Activated CD8-positive, alpha-beta memory T cell treated with anti-CD3 and anti-CD28 coated beads for 36 hours (primary cell): ENCODE measurements at places on chromosomes 3 and 15. TPM values are rescaled to one million over a fixed set of nuclear protein-coding genes. Genes with fewer than 3 reads are reported as not detected.

DUOXA2 gene
- total RNA-seq: not detected

DNAJA4 gene
- 38.8 TPM for total RNA-seq

CTXN2 gene
- total RNA-seq: not detected

FBXO40 gene
- not detected for total RNA-seq

CCR8 gene
- 2.5 TPM for total RNA-seq

CRBN gene
- 35.2 TPM for total RNA-seq

LRRC28 gene
- total RNA-seq: 17.6 TPM

CAV3 gene
- not detected for total RNA-seq

CEMIP gene
- not detected for total RNA-seq

TRAK1 gene
- total RNA-seq: 24.6 TPM

HRG gene
- not detected for total RNA-seq

EPB42 gene
- total RNA-seq: not detected

GYG1 gene
- 32.8 TPM for total RNA-seq

MED12L gene
- 1.5 TPM for total RNA-seq

PROK2 gene
- total RNA-seq: 0.67 TPM

C3orf49 gene
- not detected for total RNA-seq

VILL gene
- 13.6 TPM for total RNA-seq

ALDH1A2 gene
- 0.36 TPM for total RNA-seq

SRGAP3 gene
- 0.99 TPM for total RNA-seq

SLC12A1 gene
- not detected for total RNA-seq

TMCO5A gene
- not detected for total RNA-seq
